Iris pigment epithelial cell (primary cell): ENCODE measurements at places on chromosomes 12 and 14.

GRCh38 chr12:59115526-59115925 is 195.2 kb upstream of the LRIG3 start:
- peak; percentile 30 for DNase-seq

DNA sequence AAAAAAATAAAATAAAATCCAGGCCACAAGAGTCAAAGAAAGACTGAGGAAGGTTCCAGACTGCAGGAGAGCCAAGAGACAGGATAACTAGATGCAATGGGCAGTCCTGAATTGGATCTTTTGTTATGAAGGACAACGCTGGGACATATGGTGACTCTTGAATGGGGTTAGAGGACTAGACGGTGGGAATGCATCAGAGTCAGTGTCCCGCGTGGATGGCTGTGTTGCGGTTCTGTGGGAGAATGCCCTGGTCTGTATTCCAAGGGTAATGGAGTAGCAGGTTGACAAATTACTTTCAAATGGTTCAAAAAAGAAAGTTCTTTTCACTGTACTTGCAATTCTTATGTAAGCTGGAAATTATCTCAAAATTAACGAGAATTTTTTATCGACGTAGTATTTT is 20.1 kb downstream of the SSH1 start:
- DNase-seq = no peak

- peak; percentile 75 for DNase-seq
These were observed 5.5 kb downstream of the KRT80 start for GRCh38 chr12:52186118-52186840.

GRCh38 chr12:47722941-47723631 is 2.2 kb downstream of the ENDOU start:
- DNase-seq = no peak

- DNase-seq = no peak
These were observed 56.6 kb downstream of the DRAM1 start for GRCh38 chr12:101933866-101934514.
